ENCODE measurements at places on chromosomes 5 and 9.

GRCh38 chr5:103178167-103178566 is 58.1 kb downstream of the PPIP5K2 start:
- DNase-seq, result no peak

DNA sequence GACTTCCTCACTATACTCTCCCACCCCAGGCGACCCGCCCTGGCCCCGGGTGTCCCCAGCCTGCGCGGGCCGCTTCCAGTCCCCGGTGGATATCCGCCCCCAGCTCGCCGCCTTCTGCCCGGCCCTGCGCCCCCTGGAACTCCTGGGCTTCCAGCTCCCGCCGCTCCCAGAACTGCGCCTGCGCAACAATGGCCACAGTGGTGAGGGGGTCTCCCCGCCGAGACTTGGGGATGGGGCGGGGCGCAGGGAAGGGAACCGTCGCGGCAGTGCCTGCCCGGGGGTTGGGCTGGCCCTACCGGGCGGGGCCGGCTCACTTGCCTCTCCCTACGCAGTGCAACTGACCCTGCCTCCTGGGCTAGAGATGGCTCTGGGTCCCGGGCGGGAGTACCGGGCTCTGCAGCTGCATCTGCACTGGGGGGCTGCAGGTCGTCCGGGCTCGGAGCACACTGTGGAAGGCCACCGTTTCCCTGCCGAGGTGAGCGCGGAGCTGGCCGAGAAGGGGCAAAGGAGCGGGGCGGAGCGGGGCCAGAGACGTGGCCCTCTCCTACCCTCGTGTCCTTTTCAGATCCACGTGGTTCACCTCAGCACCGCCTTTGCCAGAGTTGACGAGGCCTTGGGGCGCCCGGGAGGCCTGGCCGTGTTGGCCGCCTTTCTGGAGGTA is 2.1 kb downstream of the CA9 start:
- DNase-seq, result no peak

DNA sequence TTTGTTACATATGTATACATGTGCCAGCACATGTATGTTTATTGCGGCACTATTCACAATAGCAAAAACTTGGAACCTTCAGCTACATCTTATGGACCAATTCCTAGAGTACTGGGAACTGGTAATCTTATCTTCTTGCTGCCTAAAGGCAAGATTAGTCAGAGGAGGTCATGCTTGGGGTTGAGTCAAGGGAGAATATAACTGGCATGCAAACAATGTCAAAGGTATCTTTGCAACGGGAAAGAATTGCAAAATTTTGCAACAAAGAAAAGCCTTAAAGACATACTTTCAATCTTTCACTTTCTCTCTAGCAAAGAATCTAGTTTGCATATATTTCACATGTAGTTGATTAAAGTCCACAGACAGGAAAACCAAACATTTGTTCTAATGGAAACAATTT is 145.2 kb downstream of the EDIL3 start:
- no peak for DNase-seq

DNA sequence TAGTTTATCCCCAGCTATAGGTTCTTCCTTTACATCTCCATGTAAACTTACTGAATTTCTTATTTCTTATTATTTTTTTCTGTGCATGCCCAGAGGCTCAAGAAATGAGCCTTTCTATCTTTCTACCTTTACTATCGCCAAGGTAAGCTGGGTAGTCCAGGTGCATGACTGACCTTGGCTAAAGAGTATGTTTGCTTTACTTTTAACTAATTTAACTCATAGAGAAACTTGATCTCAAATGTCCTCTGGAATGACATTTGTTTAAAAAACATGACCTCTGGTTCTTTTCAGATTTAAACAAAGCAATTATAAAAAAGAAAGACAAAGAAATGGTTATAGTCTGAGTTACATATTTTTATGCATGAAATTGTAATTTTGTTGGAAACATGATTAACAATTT is 397 bp downstream of the C6 start:
- DNase-seq, result no peak

GRCh38 chr5:111454776-111455175 is 57.6 kb downstream of the STARD4 start:
- no peak for DNase-seq

DNA sequence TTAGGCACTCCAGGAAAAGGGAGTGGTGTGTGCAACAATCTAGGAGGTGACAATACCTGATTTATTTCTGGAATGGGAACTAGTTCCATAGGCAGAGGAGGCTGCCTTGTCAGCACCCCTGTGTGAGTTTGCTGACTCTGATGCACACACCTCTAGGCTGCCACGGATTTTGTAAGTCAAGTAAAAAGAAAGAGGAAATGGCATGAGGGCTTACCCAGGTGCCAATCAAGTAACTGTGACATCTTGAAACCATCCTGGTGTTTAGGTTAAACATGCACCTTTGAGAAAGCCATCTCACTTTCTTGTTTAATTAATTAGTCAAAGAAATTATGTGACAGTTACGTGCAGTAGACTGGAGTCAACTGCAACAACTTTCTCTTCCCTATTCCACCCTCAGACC is 32.3 kb upstream of the FAM81B start:
- no peak for DNase-seq
